Dermis microvascular lymphatic vessel endothelial cell (primary cell): ENCODE measurements at places on chromosomes 2 and 18. TPM values are rescaled to one million over a fixed set of nuclear protein-coding genes. Genes with fewer than 3 reads are reported as not detected.

Gene ACTG2
- not detected in 2 replicates for total RNA-seq

Gene AGXT
- not detected in 2 replicates for total RNA-seq

Gene MCM6
- 17.4 and 18.0 TPM in 2 replicates for total RNA-seq

Gene MALL
- total RNA-seq, result 26.8 and 64.3 TPM in 2 replicates

Gene KRCC1
- 11.8 and 14.6 TPM in 2 replicates for total RNA-seq

Gene C1QL2
- not detected in 2 replicates for total RNA-seq

Gene CELF4
- total RNA-seq, result 0.13 and 0.25 TPM in 2 replicates

Gene DTNA
- 0.90 and 1.9 TPM in 2 replicates for total RNA-seq

Gene SPHKAP
- not detected in 2 replicates for total RNA-seq

Gene HOXD12
- not detected in 2 replicates for total RNA-seq

Gene TTC31
- total RNA-seq, result 5.3 and 7.3 TPM in 2 replicates

Gene BCL11A
- total RNA-seq, result 0.64 and 0.76 TPM in 2 replicates

Gene CTAGE1
- not detected in 2 replicates for total RNA-seq

Gene SCYGR5
- total RNA-seq, result not detected in 2 replicates

Gene RAB31
- 46.5 and 56.6 TPM in 2 replicates for total RNA-seq

Gene MYL12B
- 703 and 866 TPM in 2 replicates for total RNA-seq

Gene IGFBP2
- total RNA-seq, result 53.0 and 54.5 TPM in 2 replicates

Gene UGT1A7
- not detected in 2 replicates for total RNA-seq

Gene ZEB2
- total RNA-seq, result 0.51 TPM in 2 replicates

Gene SEPTIN10
- total RNA-seq, result 86.8 and 107 TPM in 2 replicates

Gene ANKRD30BL
- total RNA-seq, result not detected in 2 replicates

Gene MRPL44
- total RNA-seq, result 26.2 and 28.6 TPM in 2 replicates

Gene HOXD10
- 7.8 and 9.9 TPM in 2 replicates for total RNA-seq

Gene PARD6G
- total RNA-seq, result 34.7 and 93.4 TPM in 2 replicates

Gene SPATA3
- total RNA-seq, result not detected in 2 replicates

Gene AMER3
- not detected in 2 replicates for total RNA-seq

Gene RRM2
- total RNA-seq, result 18.1 and 29.1 TPM in 2 replicates

Gene GAREM1
- 0.25 and 0.26 TPM in 2 replicates for total RNA-seq

Gene SLC9A4
- total RNA-seq, result not detected in 2 replicates

Gene LANCL1
- total RNA-seq, result 22.1 and 22.5 TPM in 2 replicates

Gene SLC16A14
- total RNA-seq, result under 0.01 and 0.25 TPM in 2 replicates

Gene NEUROD1
- not detected in 2 replicates for total RNA-seq

Gene MRPL33
- total RNA-seq, result 38.6 and 56.4 TPM in 2 replicates
